ENCODE measurements at places on chromosomes 5 and 9.

DNA sequence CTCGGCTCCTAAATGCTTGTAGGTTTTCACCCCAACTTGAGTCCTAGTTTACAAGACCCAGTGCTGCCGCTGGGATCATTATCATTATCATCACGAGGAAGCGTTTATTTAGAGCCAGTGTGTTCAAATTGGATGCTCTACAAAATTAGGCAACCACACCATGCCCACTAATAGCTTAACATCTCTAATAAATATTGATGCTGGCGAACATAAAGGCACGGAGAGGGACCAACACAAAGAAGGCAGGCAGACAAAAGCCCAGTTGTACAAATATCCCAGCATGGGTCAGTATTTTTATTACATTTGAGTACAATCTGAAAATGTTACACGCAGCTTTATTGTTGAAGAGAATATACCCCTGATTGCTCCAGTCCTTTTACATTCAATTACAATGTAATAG lies 4.7 kb downstream of the CFAP77 start:
- DNase-seq: no peak

- DNase-seq: no peak
These were observed 596 bp downstream of the IRF1 start for GRCh38 chr5:132489871-132490483.

- no peak for DNase-seq
These were observed 114.3 kb upstream of the DAP start for GRCh38 chr5:10875201-10875768.

- no peak for DNase-seq
These were observed 134.6 kb downstream of the ISL1 start for GRCh38 chr5:51517838-51518237.

GRCh38 chr5:59922220-59922619 lies 28.7 kb upstream of the PDE4D start:
- no peak for DNase-seq

DNA sequence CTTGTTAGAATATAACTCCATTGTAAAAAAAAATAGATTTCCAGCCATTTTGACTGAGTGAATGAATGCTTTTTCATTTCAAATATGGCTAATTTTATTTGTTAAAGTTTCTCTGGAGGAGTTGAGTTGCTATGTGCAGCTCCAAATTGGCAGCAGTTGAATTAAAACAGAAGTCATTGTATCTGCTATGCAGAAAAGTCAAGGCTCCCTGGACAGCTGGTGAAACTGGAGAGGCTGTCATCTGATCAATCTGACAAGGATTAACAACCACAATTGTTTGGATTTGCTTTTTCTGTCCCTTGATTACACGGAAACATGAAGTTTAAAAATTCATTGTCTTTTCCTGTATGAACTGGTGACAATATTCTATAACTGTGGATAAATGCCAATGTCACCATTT lies 713.9 kb downstream of the EFNA5 start:
- DNase-seq: no peak

- no peak for DNase-seq
These were observed 25.6 kb upstream of the LARP1 start for GRCh38 chr5:154729613-154730012.

- no peak for DNase-seq
These were observed 11.6 kb upstream of the NKD2 start for GRCh38 chr5:997001-997474.

DNA sequence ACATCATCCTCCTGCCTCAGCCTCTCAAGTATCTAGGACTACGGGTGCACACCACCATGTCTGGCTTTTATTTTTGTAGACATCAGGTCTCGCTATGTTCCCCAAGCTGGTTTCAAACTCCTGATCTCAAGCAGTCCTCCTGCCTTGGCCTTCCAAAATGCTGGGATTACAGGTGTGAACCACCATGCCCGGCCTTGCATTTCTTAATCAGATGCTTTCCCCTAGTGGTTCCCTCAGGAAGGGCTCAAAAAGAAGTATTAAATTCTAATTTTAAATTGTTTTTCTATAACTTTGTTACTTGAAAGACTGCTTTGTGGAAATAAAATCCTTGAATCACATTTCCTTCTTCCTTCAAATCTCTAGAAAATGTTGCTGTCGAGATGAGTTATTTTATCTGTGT lies 79.5 kb upstream of the ROR2 start:
- no peak for DNase-seq

DNA sequence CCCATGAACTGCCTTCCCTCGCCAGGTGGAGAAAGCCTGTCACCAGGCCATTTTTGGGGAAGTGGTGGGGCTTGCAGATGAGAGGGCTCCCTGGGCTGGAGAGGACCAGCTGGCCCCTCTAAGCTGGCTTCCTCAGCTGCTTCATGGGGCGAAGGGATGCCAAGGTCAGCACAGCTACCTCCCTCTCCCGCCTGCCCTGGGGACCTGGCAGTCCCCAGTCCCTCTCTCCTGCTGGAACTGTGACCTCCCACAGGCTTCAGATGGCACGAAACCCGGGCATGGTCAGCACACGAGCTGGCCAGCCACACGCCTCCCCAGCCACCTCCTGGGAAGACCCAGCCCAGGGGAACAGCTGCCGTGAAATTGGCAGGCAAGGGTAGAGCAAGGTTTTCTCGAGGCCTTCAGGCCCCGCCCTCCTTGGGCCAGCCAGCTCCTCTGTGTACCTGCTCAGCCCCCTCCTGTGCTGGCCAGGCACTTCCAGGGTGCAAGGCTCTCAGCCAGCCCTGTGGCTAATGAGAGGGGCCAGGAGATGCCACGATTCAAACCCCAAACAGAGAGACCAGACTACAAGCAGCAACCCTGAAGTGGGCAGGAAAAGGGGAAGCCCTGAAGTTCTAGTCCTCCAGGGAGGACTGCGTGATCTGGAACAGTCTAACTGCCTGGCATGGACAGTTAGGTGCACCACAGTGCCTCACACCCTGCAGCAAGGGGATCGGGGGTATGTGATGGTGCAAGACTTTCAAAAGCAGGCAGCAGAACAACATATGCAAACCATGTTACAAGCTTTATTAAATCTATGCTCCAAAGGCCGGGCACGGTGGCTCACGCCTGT lies 12.9 kb downstream of the PLPP7 start:
- DNase-seq: no peak

DNA sequence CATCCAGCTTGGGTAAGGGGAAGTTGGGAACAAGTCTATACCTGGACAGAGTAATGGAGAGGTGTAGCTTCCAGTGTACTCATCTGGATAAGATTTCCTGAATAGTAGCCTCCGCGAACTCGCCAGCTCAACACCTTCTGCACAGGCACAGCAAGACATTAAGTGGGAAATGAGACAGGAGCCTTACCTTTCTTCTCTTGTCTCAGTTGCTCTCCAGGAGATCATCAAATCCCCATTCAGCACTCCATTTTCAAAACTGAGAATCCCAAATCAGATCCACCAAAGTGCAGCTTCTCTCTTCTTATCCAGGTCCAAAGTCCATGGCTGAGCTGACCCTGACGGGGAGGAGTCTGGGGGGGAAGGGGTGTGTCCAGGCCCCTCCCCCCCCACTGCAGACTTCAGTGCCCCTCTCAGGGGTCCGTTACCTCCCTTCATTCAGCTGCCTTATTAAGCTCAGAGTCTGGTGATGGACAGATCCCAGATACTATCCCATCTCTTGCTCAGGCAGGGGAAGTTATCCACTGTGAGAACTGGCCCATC lies 5.9 kb upstream of the MGAT1 start:
- DNase-seq: no peak

GRCh38 chr9:37963936-37964739 lies 60.2 kb upstream of the SLC25A51 start:
- DNase-seq: peak; percentile 87

DNA sequence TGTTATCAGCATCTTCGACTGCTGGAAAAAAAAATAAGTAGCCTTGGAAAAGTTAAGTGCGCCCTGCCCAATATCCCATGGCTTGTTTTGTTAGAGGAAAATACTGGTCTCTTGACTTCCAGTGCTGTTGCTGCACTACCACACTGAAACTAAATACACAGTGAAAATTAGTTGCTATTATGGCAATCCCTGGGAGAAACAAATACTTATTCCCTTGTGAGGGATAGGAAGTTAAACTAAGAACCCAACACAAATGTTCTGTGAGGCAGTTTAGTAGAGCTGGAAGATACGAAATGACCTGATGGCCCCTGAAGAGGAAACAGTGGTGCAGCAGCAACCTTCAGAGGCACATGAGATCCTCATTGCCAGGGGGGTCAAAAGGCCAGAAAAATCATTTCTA lies 164.0 kb downstream of the ARL15 start:
- no peak for DNase-seq

DNA sequence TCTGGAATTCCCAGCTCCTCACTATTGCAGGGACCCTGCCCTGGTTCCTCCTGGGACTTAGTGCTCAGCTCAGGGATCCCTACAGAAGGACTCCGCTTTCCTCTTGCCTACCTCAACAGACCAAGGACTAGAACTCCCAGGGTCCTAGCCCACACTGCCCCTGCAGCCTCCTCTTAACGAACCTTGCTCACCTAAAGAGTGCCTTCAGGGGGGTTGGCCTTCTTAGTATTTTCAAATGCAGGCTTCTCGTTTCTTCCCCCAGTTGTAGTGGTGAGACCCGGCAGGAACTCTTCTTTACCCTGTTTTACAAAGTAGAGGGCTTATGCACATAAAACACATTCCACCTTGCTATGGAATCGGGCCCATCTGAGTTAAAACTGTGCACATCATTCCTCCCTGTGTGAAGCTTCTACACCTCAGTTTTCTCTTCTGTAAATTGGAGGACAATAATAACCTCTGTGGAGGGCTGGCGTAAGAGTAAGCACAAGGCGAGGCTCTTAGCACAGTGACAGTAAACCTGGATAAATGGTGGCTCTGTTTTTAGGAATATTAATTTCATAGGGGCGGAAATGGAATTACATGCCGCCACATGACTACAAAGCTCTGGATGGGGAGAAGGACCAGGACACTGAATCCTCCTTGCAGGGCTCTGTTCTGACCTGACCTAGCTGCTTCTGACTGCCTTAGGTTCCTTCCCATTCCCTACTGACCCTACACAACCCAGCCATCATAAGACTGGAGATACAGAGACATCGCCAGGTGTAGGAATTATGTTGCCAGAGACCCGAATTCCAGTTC lies 3.8 kb upstream of the HAND1 start:
- DNase-seq: no peak

- no peak for DNase-seq
These were observed 1584.0 kb upstream of the ACO1 start for GRCh38 chr9:30800421-30800820.

DNA sequence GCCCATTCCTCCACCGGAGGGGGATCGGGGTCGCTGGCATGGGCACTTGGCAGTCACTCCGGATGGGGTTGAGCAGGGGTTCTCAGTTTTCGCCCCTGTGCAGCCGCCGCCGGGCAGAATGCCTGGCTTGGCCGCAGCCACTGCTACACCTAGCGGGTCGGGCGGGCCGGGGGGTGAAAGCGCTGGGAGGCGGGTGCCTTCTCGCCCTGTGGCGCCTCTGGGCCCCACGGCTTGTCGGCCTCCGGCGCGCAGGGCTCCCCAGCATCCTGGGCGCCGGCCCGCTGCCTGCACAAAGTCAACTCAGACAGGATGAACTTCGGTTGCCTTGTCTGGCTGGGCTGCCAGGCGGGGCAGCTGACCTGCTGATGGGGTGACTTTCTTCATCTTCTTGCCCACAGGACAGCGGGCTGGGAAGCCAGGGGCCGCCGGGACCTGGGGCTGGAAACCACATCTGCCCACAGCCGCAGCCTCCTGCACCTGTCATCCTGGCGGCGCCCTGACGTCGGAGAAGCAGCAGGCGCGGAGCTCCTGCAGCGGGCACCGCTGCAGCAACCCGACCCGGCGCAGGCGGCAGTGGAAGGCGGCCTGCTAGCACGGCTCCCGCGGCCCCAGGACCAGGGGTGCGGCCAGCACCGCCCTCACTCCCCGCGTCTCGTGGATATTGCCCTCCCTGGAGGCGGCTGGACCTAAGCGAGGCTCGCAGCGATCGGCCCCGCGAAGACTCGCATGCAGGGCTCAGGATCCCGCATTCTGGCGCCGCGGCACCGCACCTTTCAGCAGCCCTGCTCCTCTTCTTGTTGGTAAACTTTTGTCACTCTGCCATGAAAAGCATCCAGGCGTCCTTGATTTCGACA lies 1.3 kb upstream of the ANKRD18A start:
- no peak for DNase-seq

- DNase-seq: no peak
These were observed at the start of gene IL7R for GRCh38 chr5:35856765-35857351. Gene IL7R, plus strand, starts transcription at chr5:35856891. Its CDS starts 87 bp downstream, at chr5:35856978.

- no peak for DNase-seq
These were observed 93.3 kb downstream of the MELK start for GRCh38 chr9:36665921-36666431.

DNA sequence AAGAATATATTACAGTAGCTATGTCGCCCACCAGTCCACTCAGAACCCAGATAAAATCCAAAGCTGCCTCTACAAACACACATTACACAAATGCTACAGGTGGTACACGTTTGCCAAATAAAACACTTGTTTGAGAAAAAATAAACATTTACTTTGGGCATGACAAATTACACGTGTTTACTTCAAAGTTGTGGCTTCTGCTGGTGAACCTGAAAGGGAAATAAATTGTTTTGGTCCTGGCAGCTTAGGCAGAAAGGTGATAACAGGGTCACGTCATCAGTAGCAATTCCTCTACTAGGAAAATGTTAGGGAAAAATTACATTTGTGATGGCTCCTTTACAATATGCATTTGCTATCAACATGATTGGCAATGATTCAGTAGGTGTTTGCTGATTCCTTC lies 497.3 kb upstream of the WWC1 start:
- no peak for DNase-seq

GRCh38 chr9:16361118-16361517 lies 509.4 kb downstream of the BNC2 start:
- DNase-seq: no peak

DNA sequence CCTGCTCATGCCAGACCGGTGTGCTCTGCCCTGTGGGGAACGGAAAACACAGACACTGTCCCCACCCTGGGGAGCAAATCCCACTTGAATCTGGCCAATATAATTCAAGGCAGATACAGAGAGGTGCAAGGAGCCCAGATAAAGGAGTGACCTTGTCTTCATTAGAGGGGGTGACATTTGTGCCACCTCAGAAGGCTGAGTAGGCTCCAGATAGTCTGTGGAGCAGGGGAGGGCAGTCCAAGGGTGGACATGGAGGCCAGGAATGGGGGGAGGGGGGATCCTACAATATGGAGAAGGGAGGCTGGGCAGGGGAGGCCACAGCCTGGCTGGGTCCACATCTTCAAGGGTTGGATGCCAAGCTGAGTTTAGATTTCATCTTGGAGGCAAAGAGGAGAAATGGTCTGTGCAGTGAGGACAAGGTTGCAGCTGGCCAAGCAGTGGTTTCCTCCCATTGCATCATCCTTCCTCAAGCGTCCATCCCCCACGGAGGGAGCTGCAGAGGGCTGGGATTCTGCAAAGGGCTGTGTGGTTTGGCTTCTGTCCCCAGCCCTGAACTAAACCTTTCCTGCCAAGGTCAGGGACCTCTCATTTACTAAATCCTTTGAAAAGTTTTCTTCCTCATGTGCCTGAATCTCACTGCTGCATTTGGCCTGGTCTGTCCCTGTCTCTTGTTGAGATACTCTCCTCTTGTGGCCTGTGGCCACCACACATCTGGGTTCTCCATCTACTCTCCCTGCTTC lies 60.1 kb downstream of the GALNT12 start:
- no peak for DNase-seq

All from substantia nigra (tissue), 51 donors.